Omental fat pad (tissue), 4 donors: ENCODE measurements at places on chromosomes 4 and X.

GRCh38 chr4:3712936-3713335 is 53.2 kb upstream of the ADRA2C start:
- DNase-seq: no peak

DNA sequence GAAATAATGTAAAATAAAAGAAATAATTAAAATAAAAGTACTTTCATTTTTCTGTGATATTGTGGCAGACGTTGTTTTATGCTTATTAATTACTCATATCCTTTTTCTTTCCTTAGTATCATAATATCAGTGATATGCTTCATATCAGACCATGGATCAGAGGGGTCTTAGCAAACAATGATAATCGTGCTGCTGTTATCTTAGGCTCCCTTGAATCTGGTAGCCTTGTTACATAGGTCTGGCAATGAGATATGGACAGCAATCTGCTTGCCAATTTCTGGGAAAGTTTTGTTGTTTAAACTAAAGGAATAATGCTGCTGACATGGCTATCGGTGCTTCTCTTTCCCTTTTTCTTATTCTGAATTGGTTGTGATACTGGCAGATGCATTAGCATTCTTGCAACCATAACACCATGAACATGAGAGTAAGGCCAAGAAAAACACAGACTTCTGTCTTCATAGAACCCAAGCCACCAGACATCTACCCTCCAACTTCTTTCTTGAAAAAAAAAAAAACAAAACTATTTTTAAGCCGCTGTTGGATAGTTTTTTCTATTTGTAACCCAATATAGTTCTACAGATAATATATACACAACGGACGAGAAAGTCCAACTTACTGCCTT is 16.4 kb downstream of the EPHA5 start:
- DNase-seq: no peak

- no peak for DNase-seq
Measured at GRCh38 chrX:40780951-40781350, 45.6 kb upstream of the MED14 start.

GRCh38 chrX:153767674-153768055 is 3.6 kb downstream of the PLXNB3 start:
- DNase-seq: no peak
